Ovary (tissue), 10 donors: ENCODE measurements at places on chromosomes 2 and 18.

- DNase-seq, result no peak
Observed at GRCh38 chr2:99088017-99088416, 53.5 kb upstream of the C2orf15 start.

DNA sequence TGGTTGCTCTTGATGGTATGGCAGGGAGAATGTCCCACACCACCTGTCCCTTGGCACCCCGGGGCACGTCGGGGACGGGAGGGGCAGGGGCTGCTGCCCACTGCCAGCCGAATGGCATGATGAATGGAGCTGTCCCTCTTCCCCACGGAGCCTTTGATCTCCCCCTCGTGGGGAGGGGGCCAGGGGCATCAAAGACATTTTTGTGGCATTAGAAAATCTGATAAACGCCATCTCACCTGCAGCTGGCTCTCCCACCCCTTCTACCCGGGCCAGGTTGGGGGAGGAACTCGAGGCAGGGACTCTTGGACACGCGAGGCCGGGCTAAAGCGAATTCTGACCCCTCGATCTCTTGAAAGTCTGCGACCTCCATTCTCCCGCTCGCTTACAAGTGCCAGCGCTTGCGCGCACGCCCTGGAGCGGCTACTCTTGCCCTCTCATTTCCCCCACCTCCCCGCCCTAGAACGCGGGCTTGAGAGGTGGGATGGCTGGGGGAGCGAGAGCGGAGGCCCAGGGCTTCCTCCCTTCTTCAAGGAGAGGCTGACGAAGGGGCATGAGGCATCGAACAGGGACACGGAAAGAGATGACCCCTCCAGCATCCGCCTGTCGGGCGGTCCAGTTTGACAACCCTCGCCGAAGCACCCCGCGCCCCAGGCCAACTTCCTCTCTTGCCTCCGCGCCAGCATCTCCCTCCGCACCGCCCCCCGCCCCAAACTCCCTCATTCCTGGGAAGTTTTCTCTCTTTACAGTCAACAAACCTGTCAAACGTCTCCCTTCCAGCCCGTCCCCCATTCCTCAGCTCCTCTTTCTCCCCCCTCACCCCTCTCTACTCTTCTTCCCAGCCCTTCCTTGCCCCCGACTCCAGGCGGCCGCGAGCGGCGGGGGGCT, 692 bp upstream of the WNT6 start:
- DNase-seq, result peak; percentile 25

DNA sequence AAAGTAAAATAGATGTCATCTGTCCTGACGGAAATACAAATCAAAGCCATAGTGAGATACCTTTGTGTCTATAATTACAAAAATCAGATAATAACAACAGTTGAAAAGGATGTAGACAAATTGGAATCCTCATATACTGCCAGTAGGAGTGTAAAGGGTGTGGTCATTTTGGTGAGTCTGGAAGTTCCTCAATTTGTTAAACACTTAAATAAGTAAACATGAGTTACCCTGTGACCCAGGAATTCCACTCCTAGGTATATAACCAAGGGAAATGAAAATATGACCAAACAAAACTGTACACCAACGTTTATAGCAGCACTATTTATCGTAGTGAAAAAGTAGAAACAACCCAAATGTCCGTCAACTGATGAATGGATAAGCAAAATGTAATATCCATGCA, 24.0 kb downstream of the R3HDM1 start:
- DNase-seq, result no peak

DNA sequence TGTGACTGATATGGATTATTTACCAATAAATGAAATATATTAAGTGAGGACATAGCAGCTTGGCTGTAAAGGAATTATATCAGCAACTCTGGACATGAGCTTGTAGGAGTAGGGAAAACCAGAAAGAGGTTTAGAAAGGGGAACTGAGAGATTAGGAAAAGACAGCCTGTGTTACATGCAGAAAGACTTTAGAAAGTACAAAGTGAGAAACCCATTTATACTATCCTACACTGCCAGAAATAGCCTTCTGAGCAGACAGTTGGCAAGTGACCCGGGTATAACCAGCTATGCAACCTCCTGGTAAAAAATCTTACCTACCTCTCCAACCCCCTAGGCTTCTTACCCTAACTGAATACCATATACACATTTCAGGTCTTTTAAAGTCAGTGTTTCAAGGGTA, 134.1 kb downstream of the ANKRD44 start:
- no peak for DNase-seq

GRCh38 chr2:18861951-18862350, 272.6 kb upstream of the NT5C1B start:
- DNase-seq, result no peak

GRCh38 chr2:190506666-190507065, 27.9 kb downstream of the NEMP2 start:
- DNase-seq, result no peak

- DNase-seq, result no peak
Observed at GRCh38 chr2:23503097-23503496, 118.1 kb downstream of the KLHL29 start.

GRCh38 chr2:7771781-7772180, 854.6 kb downstream of the RNF144A start:
- DNase-seq, result no peak

GRCh38 chr18:74828200-74828599, 230.5 kb downstream of the ZNF407 start:
- DNase-seq, result no peak

DNA sequence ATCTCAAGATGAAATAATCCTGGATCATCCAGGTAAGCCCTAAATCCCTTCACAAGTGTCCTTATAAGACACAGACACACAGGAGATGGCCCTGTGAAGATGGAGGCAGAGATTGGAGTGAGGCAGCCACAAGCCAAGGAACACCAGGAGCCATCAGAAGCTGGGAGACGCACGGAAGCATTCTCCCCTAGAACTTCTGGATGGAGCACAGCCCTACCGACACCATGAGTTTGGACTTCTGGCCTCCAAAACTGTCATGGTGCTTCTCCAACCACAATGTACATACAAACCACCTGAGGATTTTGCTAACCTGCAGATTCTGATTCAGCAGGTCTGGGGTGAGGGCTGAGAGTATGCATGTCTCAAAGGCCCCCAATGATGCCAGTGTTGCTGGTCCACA, 42.5 kb downstream of the ADD2 start:
- no peak for DNase-seq

DNA sequence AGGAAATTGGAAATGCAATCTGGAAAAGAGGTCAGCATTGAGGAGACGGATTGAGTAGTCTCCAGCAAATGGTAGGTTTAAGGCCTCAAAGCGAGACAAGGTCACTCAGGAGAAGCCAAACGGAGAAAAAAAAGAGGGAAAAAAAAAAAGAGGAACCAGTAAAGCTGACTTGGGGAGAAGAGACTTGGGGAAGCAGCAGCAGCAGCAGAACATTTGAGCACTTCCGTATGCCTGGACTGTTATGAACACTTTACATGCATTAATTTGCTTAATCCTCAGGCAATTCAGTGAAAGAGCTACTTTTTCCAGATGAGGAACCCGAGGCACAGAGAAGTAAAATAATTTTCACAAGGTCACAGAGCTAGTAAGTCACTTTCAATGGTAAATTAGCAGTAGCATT, 81.3 kb downstream of the OSBPL6 start:
- DNase-seq, result no peak

DNA sequence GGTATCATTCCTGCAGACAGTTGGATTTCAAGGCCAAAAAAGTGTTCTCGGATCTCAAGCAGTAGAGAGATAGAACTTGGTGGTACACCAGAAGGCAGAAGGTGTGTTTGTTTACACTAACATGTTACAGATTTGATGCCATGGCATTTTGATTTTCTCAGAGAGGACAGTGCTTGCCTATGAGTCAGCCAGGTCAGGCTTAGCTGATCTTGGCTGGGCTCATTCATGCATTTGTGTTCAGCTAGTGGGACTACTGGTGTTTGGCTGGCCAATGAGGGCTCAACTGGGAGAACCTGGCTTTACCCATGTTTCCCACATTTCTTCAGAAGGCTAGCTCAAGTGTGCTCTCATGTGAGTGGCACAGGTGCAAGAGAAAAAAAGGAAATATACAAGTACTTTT, 162.0 kb downstream of the C1D start:
- DNase-seq, result no peak

DNA sequence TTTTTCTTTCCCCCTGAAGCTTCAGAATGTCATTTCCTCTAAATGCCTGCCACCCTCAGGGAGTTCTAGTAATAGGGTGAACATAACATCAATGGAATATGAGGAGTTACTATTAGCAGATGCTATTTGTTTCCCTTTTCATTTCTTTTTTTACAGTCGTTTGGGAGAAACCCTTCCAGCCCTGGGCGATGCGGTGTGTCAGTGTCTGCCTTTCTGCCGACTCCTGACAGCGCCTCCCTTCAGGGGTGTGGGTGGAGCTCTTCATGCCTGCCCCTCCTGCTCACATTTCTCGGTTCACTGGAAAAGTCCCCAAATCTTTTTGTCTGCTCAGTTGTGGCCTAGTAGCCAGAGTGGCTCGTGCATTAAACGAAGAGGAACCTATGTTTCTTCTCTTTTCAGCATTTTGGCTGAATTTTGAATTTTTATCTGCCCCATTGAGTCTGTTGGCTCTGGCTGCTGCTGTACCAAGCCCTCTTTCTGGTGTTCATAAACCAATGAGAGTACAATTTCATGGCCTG, 72.3 kb downstream of the FMNL2 start:
- DNase-seq, result peak; percentile 28

- no peak for DNase-seq
Observed at GRCh38 chr2:119491776-119492525, 32.3 kb downstream of the SCTR start.

- DNase-seq, result no peak
Observed at GRCh38 chr2:55175254-55176093, 56.6 kb downstream of the CLHC1 start.

DNA sequence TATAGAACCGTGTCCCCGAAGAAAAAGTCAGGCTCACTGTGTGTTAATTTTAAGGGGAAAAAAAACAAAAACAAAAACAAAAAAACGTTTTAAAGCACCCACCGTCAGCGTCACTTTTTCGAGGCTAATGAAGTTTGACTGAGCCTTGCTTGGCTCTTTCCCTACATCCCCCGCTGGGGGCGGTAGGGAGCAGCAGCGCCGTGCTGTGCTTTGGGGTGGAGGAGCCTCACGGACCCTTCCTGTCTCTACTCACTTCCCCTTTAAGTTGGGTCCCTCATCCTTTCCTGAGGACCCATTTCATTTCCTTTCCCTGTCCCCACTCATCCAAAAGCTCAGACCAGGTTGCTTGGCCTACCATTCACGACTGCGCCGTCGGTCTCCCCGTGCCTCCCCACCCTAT, 82.8 kb upstream of the RPL31 start:
- no peak for DNase-seq

DNA sequence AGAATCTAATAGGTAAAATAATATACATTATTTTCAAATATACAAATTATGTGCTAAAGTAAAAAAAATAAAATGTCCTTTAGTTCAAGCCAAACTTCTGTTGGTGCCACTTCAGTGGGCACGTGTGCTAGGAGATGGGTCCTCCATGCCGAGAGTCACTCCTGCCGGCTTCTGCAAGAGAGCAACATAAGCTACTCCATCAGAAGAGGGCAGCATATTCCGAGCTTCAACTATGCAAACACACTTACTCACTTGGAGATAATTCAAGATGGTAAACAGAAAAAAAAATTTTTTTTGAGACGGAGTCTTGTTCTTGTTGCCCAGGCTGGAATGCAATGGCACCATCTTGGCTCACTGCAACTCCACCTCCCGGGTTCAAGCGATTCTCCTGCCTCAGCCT, 24.4 kb downstream of the CNOT11 start:
- DNase-seq, result no peak

DNA sequence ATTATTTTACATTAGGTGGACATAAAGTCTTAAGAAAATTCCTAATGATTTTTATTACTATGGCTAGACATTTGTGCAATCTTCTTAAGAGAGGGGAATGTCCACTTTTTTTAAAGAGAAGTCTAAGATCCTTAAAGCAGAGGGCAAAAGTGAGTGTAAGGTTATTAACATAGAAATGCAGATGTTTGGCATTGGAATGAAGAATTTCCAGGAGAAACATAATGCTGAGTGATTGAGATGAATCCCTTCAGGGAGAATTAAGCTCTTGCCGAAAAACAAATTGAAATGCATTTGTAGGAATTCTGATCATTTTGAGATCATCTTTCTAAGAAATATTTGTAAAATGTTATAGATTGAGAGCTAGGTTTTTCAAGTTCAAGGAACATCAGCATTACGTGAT, 15.0 kb downstream of the FAM124B start:
- no peak for DNase-seq

DNA sequence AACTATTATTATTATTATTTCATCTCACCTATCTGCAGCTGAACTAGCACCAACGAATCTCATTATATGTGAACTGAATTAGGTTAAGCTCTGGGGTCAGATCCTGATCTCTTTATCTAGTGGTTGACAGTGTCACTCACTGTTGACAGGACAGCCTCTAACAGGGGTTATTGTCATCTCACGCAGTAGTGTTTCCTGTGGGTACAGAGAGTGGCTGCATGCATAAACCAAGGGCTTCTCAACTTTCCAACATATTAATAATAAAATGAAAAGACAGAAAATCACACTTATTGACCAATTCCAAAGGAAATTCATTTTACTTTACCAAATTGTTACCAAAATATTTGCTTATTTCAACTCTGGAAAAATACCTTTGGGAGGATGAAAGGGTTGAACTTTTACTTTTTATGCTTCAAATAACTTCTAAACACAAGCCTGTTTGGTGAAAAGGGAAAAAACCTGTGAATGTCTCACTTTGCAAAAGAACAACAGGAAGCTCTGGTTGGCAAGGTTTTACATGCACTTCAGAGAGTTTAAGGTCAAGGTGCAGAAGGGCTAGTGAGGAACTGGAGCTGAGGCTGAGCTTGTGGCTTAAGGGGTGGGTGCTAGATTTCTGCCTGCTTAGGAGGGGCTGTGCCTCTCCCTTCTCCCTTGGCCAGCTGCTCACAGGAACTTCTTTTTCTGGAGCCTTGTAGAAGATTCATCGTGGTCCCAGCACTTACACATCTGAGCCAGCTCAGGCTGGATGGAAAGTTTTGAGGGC, 72.6 kb downstream of the CTAGE1 start:
- no peak for DNase-seq

DNA sequence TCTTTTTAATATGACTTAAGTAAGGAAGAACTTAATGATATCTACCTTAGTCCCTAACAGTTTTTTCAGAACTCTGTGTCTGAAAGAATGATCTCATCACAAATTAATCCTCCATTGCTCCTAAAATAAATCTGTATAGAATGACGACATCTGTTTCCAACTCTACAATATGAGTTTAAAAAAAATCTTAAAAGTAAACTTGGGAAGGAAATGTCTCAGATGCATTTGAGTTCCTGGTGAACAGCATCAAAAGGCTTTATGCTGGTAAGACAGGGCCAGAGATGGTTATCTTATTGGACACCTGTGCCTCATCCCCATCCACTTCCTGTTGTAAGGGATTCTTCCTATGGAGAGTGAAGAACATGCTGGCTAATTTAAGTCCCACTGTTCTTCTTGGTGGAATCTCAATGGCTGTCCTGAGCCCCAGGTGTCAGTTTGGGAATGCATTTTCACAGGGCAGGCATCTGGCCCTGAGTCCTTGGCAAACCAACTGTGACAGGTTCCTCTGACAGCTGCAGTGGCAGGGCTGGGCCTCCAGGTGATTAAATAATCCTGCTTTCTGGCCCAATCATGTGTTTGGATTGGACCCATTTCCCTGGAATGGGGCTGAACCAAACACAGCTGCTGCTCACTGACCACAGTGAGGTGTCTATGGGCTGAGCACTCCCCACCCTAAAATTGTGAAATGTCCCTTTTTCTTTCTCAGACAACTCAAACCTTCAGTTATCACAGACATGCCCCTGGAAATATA, 12.9 kb upstream of the NCKAP5 start:
- DNase-seq, result no peak
